ENCODE measurements at places on chromosomes 5 and 9. TPM values are rescaled to one million over a fixed set of nuclear protein-coding genes. Genes with fewer than 3 reads are reported as not detected.

DNA sequence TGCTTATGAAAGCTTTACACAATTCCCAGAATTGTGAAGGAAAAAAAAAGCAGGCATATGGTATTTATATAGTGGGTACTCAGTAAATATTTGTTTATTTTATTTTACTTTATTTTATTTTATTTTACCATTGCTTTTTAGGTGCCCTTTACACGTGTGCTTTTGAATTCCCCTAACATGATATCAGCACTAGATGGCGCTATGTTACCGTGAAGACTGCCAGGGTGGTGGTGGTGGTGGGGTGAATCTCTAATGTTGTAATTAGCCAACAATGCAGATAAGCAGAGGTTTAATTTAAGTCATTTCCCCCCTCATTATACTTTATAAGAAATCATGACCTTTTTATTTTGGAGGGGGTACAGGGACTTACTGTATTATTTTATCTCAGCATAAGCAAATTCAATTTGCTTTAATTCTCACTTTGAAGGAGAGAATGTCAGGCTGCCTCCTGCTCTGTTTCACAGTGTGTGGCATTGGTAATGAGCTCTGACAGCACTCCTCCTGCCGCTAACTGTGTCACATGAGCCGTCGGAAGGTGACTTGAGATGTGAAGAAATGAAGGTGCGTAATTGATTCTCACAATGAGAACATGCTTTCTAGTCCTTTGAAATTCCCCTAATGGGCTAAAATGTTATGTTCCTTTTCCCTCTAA lies 165.6 kb downstream of the YTHDC2 start:
- peak; percentile 45 for DNase-seq

Gene ASS1
- total RNA-seq: 8.6 TPM

Gene REEP2
- 4.0 TPM for total RNA-seq

Gene MTAP
- 59.6 TPM for total RNA-seq
